ENCODE measurements at places on chromosomes 7 and 10.

DNA sequence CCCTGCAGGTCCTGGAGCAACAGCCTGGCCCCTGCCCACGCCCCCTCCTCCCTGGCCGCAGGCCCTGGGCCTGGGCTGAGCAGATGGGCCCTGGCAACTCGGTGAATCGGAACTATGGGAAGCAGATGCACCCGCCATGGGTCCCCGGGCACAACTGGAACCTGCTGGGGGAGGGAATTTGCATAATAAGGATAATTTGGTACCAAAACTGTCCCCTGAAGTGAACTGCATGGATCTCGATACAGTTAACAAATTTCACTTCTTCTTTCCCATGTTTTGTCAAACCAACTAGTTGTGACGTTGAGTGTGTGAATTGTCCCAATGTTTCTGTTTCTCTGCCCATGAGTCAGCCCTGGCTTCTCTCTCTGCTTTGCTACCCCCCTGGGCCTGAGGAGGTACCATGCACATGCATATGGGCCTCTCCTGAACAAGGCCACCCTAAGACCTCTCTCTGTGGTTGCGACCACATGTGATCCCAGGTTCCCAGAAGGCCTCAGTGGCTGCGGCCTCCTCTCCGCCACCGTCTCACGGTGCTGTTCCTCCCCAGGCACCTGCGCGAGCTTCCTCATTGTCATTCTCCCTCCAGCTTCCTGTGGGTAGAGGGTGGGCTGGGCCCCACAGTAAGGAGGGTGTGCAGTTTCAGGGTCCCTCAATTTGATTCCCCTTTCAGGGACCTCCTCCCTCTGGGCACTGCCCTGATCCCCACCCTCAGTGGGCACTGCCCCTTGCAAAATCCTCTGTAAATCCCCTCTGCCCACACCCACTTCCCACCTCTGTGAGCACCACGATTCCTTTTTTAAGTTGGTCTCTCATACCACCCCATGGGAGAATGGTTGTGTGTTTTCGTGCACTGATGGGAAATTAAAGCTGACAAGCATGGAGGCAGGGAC lies 40.0 kb downstream of the FIGNL1 start:
- no peak for DNase-seq

DNA sequence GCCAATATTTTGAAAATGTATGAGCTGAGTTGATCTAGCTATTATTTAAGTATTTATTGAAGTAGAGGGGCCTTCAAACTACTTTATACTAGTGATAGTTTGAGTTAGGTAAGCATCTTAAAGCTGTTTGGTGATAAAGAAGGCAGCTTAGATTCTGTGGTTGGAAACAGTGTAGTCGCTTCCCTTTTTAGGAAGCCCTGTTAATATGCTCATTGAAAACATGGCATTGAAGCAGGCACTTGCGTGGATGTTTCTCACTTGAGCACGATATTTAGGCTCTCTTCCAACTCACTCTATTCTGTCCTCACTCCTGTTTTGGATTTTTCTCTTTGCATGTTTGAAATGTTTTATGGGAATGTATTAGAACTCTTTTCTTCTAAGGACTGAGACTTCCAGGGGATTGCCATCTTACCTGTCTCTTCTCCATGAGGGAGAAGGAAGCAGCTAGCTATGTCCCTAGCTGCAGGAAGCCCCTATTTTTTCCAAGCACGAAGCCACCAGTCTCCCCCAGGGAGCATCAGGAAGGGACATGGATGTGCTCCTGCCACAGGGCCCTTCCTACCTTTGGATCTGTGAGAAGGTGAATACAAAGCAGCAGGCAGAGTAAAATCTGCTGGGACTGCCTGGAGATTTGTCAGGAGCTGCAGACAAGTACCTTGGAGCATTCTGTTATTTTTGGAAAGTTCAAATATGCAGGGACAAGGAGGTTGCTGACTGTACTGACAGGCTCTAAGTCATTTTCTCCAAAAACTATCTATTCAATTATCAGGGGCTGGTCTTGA lies 22.0 kb upstream of the BMPR1A start:
- no peak for DNase-seq

DNA sequence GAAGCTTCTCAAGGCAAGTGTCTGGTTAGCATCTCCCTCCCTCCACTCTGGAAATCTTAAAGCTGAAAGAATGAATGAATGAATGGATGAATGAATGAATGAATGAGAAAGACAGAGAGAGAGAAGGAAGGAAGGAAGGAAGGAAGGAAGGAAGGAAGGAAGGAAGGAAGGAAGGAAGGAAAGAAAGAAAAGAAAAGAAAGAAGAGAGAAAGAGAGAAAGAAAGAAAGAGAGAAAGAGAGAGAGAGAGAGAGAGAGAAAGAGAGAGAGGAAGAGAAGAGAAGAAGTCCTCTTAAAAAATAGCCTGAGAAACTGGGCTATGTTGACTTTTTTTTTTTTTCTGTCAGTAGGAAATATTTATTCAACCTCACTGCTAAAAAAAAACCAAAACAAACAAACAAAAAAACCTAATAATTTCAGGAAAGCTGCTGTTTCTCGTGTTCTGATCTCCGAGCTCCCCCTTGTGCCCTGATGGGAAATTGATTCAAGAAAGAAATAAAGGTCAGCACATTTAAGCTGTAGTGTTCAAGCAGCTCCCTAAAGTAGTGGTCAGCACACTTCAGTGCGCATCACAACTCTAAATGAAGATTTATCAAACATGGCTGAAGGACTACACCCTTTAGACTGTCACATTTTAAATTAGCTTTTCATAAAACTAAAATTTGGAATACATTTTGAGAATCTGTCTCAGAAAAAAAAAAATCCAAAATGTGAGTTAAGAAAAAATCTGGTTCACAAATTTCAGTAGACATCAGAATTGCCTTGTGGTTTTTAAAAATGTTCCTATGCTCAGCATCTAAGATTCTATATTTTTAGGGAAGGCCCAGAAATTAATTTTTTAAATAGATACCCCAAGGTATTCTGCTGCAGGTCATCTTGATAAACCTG lies 154.3 kb downstream of the ELAPOR2 start:
- DNase-seq: no peak

GRCh38 chr7:98679741-98680140 lies 62.7 kb downstream of the NPTX2 start:
- no peak for DNase-seq

DNA sequence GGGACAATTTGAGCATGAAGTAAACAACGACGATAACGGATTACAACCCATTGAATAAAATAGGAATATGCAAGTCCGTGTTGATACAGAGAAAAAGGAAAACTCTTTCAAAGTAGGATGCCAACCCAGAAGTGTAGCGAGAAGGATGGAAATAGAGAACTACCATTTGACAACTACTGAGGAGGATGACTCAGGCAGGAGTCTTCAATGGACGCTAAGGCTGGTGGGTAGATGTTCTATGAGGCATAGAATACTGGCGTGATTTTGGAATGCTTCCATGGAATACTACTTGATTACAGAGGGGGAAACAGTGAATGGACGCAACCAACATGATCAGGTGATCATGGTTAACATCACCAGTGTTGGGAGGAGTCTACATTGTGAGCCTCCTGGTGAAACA lies 828 bp upstream of the CFAP70 start:
- no peak for DNase-seq

DNA sequence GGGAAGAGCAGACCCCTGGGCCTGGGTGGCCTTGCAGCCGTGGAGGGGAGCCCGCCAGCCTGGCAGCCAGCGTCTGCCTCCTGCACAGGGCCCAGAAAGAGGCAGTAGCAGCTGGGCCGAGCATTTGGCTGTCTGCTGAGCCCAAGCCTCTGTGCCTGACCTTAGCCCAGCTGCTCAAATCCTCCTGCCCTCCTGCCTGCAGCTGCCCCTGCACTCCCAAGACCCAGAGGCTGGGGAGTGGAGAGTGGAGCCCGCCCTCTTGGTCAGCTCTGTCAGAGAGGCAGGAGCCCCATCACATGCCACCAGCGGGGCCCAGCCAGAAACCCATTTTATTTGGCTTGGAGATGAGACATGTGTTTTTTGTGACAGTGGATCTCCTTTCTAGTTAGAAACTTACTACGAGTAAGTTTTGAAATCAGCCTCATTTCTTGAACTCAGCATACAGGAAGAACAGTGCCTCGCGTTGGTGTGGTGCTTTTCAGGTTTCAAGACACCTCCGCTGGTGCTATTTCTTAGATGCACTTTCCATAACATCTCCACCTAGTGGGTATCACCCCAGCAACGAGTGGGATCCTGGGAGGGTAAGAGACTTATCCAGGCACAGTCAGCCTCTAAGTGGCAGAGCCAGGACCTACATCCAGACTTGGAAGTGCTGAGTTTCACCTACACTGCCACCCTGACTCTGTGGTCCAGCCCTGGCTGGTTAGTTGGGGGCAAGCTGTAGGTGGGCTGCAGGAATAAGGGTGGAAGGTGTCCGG lies 477.1 kb downstream of the RPS24 start:
- DNase-seq: peak; percentile 39

DNA sequence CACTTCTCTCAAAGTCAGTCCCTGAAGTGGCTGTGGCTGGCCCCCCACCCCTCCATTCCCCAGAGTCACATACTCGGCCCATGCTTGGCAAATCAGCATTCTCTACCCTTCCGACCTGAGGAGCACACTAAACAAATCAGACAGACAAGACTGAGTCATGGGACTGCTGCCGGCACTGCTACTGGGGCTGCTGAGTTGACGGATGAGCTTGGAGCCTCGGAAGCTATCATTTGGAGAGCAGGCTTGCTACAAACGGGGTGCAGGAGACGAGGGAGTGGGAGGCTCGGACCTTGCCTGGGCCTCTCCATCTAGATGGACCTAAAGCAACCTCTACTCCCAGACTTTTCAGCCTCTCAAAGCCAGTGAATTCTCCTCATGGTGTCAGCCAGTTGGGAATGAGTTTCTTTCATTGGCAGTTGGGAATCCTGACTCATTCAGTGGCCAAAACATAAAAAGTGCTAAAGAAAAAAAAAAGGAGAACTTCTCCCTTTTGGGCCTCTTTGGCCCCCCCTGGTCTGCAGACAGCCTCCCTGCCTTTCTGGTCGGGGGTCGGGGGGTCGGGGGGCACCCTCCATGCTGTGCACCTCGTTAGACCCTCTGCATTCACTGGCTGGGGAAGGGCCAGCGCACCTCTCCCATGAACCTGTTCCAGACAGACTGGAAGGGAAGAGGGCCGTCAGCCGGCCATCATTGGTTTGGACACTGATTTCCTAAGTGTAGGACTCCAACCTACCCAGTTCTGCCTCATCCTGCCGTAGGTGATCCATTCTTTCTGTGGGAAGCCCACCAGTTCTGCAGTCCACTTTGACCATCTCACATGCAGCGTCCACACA lies 52.3 kb upstream of the COL13A1 start:
- DNase-seq: no peak

DNA sequence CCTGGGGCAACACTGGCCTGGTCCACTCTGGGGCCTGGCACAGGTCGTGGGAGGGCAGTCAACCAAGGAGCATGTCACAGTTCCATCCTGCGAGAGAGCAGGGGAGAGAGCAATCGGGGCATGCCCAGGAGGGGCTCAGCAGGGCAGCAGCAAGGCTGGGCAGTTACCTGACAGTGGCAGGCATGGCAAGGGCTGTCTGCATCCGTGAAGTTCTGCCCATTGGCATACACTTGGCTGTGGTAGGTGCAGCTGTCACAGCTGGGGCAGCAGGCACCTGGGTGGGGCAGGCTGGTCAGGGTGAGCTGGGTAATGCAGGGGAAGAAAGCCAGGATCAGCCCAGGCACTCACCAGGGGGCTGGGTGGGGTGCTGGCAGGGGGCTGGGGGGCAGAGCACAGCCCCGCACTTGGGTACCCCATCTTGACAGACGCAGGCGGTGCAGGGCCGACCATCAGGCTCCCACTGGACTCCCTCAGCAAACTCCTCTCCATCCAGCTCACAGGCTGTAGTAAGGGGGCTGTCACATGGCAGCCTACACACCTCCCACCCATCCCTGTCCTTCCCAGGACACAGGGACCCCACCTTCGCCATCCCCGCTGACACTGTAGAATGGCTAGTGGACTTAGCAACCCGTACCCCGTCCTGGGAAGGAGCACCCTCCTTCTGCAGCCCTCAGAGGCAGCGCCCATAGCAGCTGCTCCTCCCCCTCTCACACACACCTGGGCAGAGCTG lies 17.8 kb downstream of the KCP start:
- no peak for DNase-seq

- peak; percentile 69 for DNase-seq
Observed at GRCh38 chr7:99459087-99459486, 6.9 kb downstream of the ATP5MF start.

DNA sequence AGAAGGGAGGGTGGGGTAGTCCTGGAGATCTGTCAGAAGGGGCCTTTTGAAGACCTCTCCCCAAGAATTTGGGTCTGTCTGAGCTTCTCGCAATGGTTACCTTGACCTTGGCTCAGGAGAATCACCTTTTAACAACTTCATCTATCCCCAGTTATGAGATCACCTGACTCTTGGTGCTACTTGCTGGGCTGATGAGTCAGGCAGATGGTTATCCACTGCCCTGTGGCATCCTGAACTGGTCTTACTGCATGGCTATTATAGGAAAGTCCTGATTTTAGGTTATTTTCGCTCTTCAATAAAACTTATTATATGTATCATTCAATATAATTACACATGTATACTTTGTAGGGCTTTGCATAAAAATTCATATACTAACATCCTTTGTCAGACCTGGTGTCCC lies 274.7 kb downstream of the GFRA1 start:
- DNase-seq: no peak

- DNase-seq: no peak
Observed at GRCh38 chr10:122296363-122297120, 25.4 kb downstream of the BTBD16 start.

GRCh38 chr10:86281396-86281795 lies 85.2 kb downstream of the GRID1 start:
- DNase-seq: no peak

DNA sequence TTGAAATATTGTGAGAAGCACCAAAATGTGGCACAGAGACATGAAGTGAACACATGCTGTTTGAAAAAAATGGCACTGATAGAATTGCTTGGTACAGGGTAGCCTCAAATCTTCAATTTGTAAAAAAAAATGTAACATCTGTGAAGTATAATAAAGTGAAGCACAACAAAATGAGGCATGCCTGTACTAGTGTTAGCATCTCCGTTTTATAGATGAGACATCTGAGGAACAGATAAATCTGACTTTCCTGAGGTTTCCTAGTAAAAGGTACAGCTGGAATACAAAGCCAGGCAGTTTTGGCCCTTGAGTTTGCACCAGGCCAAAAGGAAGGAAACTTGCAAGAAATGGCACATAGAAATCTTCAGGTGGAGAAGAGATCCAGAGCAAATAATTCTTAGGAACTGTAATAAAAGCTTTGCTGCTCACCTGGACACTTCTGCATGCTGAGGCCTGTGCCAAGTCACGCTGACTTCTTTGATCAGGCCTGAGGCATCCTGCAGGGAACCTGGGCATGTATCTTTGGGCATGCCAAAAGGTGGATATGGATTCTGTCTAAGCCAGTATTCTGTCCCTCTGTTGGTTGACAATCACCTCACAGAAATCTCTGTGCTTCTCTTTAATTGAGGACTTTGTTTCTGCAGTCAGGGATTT lies 251.5 kb upstream of the PLPP4 start:
- no peak for DNase-seq

GRCh38 chr10:33336582-33337325 lies 2.3 kb upstream of the NRP1 start:
- DNase-seq: peak; percentile 55

GRCh38 chr7:29087840-29088170 lies 58.5 kb downstream of the CPVL start:
- no peak for DNase-seq

Data from activated CD8-positive, alpha-beta memory T cell treated with anti-CD3 and anti-CD28 coated beads, Interleukin-2, amount 50 U/mL, for 48 hours (primary cell).